Stimulated activated CD8-positive, alpha-beta memory T cell treated with anti-CD3 and anti-CD28 coated beads, Interleukin-15, amount 100 ng/mL, for 1 hour (primary cell): ENCODE measurements at places on chromosomes 12 and 14.

DNA sequence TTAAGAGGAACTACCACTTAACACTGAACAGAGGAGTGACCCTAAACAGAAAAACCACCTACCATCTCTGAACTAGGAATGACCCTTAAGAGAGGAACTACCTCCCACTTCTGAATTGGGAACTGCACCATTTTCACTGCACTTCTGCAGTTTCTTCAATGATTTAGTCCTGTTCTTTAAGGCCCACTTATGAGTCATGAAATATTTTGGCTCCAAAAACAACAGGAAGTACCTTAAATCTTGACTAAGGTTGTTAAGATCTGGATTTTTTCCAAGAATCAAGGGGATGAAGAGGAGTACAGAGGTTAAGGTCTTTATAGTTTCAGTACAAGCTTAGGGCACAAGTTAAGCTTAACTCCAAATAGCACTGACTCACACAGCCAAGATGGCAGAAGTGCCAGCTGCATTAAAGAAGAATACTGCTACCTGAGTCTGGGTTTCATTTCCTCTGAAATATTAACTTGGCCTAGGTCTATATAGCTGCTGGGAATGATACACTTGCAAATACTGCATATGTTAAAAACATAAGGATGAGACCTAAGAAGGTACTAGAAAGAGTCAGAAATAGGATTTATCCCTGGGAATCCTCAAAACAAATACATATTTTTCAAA is 4.2 kb downstream of the NPC2 start:
- DNase-seq = no peak

DNA sequence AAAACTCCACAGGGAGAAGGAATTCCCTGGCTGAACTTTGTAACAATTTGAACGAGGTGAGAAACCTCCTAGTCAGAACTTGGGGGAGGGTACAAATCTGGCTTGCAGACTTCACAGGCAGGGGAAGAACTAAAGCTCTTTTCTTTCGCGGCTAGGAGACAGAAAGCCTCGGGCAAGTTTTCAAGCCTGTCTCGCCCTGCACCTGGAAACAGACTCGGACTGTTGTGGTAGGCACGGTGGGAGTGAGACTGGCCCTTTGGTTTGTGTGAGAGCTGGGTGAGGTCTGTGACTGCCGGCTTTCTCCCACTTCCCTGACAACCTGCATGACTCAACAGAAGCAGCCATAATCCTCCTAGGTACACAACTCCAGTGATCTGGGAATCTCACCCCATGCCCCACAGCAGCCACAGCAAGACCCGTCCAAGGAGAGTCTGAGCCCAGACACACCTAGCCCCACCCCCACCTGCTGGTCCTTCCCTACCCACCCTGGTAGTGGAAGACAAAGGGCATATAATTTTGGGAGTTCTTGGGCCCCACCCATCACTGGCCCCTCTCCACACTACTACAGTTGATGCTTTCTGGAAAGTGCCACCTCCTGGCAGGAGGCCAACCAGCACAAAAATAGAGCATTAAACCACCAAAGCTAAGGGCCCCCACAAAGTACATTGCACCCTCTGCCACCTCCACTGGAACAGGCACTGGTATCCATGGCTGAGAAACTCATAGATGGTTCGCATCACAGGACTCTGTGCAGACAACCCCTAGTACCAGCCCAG is 102.7 kb upstream of the ST8SIA1 start:
- DNase-seq = no peak

DNA sequence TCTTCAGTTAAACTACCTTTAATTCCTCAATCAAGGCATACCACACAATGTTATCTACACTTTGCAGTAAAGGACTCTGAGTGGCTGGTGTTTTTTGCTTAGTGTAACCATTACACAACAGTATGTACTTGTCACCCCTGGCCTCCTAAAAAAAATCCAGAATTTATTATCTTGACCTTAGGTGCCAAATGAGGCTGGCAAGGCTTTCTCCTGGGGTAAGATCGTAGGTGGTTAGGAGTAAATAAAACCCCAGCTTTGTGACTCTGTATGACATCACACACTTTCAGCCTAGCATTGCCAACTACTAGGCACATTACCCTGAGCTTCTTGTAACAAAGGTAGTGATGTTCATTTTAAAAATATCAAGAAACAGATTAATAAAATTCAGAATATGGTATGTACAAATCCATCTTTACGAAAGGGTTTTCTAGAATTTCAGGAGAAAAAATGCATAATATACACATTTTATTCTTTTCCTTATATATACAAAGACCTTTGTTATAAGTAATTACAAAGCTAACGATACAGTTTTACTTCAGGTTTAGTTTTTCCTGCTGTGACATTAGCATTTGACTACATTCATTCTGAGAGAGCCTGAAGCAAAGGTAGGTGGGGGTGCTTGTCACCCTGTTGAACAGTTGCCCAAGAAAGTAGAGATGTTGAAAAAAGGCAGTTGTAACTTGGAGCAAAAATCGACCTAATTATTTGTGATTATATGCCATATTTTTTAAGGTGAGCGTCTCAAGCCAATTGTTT is 13.5 kb downstream of the TCL1A start:
- no peak for DNase-seq

DNA sequence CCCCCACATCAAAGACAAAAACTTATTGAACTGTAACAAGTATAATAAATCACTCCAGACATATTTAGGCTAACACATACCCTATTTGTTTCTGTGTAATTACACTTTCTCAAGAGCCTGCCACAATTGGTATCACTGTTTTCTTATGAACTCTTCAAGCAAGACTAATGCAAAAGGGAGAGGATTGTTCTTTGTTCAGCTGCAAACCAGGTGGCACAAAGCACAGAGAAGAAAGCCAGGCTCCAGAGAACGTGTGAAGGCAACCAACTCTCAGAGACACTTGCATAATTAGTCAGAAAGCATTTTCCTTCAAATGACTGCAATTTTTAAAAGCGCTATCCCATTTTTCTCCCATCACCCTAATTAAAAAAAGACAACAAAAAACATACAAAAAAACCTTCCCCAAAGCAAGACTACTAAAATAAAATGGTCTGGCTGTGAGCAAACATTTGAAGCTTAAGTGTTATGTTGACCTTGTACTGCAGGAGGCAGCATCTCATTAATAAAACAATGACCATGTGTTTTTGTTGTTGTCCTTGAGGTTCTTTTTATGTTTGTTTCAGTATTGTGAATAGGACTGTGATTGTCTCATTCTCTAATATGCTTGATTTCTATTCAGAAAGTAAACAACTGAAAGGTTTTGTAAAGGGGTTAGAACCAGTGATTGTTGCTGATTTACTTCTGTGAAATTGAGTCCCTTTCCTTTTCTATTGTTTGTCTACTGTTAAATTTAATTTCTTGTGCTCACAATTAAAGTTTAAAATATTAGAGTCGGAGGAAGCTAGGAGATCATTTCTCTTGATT is 452.7 kb upstream of the PDE3A start:
- DNase-seq = no peak
